AG10803 (cell line): ENCODE measurements at places on chromosomes 7 and 10.

DNA sequence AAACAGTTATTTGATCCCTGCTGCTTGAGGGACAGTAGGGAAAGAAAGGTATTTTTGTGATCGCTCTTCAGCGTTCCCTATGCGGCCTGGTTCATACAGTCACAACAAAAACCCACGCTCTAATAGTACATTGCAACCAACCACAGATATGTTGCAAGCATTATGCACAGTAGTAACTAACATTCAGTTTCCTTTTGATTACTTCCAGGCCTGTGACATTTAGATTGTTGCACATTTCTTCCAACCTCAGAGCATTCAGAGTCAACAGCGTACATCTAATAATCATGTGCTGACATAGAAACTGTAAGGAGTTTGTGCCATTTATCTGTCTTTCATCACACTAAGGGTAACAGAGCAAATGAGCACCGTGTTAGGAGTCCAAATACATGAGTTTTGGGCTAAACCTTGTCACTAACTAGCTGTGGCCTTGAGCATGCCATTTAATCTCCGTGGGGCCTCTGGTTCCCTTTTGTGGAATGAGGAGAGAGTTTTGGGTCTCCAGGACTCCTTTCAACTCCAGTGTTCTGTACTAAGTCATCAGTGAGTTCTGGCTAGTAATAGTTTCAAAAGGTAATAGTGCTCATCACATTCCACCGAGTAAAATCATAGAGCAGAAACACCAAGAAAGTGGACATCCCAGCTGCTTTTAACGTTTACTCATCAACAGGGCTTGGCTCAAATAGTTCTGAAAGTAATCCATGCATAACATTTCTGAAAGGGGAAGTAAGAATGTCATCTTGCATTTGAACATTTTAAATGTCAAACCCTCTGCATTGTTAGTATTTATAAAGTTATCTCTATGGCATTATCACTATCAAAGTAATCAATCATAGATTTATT, 99.0 kb upstream of the FZD1 start:
- peak; percentile 90 for DNase-seq

- DNase-seq = no peak
Observed at GRCh38 chr10:74300666-74301065, 149.6 kb downstream of the ADK start.

DNA sequence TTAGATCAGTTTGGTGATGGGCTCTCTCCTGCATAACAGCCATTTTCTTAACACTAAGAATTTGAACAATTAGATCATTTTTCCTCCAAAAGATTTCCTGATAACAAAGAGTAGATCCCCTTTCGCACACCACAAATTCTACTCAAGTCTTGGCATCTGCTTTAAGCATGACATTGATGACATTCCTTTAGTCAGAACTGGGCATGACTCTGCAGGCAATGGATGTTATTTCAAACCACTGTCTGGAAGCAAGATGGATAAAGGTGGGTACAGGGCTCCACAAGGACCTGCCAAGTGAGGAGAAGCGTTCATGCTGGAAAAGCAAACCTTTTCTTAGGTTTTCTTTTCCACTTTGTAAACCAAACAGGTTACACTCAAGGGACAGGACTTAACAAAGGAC, 123.5 kb downstream of the GLCCI1 start:
- no peak for DNase-seq

DNA sequence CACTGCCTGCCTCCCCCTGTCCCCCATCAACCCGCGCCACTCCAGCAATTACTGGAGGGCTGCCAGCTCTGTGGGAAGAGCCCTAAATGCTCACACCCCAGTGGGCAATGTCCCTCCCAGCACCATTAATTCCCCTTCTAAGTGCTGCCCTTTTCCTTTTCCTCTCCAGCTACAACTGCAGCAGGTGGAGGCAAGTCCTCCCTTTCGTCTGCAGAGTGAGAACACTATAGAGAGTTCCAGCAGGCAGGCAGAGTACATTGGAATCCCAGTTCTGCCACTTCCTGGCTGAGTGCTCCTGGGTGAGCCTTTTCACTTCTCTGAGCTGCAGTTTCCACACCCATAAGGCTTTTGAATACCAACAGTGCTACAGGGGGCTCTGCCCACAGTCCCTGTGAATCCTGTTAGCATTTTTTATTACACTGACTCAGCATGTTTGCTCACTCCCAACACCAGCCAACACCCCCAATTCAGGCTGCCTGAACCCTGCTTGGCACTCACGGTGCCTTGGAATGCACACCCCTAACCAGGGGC, 447.0 kb downstream of the GRID1 start:
- DNase-seq = no peak

DNA sequence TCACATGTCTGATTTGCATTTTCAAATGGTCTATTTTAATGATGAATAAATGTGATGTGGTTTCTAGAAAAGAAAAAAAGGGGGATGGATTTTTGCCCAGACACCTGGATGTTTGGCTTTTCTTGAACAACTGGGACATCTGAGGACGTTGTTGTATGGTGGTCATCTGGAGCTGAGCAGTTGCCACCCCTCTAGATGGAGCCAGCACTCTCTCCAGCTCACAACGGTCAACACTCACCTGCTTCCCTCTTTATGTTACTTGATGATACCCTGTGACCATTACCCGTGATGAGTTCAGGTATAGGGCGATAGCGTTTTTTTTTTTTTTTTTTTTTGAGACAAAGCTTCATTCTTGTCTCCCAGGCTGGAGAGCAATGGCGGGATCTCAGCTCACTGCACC, 30.1 kb upstream of the PAXIP1 start:
- DNase-seq = no peak

- DNase-seq = no peak
Observed at GRCh38 chr7:99742737-99743394, 7.9 kb upstream of the CYP3A7 start.

DNA sequence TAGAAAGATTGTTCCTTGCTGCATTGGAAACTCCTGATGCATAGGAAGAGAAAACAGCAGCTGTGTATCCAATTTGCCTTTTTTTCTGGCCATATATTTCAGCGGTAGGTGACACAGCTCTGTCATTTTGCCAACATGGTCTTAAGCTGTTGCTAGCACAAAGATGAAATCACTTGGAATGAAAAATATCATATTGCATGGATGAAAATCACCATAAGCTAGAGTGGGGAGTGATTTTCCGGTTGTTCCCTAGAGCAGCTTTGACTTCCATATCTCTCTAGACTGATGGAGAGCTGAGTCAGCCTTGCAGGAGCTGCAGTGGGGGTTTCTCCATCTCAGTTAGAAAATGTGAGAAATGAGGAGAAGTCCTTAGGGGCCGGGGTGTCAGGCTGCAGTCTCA, 38.3 kb upstream of the BTBD16 start:
- DNase-seq = peak; percentile 7

DNA sequence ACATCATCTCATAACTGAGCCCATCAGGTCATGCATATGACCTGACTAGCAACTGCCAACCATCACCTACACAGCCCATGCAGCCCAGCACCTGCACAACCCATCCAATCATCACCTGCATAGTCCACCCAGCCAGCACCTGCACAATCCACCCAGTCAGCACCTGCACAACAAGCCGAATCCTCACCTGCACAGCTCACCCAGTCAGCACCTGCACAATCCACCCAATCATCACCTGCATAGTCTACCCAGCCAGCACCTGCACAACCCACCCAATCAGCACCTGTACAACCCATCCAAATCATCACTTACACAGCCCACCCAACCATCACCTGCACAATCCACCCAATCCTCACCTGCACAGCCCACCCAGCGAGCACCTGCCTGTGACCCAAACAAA, 33.4 kb upstream of the WDFY4 start:
- no peak for DNase-seq

DNA sequence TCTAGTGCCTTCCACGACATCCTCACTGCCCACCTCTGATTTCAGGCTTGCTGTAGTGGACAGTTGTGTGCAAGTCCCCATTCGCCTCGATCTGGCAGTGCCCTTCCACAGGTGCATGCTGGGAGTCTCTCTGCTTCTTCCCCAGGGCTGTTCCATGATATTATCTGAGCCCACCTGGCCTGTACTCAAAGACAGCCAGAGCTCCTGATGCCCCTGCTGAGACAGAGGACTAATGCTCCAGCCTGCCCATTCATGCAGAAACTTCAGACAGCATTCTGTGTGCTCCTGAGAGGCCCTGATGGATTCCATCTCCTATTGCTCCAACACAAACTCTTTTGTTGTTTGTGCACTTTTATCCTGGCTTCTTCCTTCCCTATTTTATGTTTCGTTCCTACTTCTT, 164.8 kb upstream of the PRSS58 start:
- DNase-seq = no peak

DNA sequence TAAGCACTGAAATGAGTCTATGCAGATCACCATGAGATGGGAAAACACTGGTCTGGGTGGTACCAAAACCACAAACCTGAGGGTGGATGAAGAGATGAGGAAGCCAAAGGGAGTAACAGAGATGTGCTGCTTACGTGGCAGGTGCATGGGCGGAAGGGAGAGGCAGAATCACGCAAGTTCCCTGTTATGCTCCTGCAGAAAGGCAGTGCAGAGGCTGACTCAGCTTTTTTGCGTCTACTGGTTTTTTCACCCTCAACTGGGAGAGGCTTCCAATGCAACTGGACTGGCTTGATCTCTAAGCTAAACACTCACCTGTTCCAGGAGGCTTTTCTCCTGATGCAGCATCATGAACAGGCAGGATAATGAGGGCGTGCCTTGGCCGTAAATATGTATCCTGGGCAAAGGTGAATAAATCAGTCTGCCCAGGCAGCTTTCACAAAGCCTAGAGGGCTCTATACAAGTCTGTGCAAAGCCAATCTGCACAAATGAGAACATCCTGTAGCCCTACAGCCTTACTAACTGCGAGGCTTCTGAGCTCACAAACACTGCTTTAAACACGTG, 95.4 kb upstream of the AFAP1L2 start:
- DNase-seq = no peak

DNA sequence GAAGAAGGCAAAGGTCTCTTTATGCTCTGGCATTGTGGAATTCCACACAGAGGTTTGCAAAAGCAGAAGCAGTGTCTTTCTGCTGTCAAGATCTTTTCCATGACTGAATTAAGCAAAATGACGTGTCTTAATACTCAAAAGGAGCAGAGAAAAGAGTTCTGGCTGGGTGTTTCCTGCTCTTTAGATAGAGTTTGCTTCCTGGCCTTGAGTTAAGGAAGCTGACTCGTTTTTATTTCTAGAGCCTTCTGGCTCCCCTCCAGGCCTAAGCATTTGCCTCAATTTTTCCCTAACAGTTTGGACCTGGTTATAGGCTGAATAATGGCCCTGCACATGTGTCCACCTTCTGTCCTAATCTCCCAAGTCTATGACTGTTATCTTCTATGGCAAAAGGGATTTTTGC, 21.6 kb downstream of the TAS2R41 start:
- peak; percentile 60 for DNase-seq

DNA sequence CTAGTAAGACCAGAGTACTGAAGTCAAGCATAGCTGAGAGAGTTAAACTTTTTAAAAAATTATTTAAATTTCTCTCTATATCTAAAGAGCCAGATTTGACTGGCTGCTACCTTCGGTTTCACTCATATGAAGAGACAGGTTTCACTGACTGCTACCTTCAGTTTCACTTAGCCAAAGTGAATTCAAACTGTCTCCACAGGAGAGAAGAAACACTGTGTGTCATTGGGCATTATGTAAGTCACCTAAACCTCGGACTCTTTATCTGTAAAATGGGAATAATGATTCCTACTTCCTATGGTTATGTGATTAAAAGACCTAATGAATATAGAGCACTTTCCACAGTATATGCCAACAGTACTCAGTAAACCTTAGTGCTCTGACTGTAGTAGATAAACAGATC, 41.6 kb upstream of the MET start:
- no peak for DNase-seq

DNA sequence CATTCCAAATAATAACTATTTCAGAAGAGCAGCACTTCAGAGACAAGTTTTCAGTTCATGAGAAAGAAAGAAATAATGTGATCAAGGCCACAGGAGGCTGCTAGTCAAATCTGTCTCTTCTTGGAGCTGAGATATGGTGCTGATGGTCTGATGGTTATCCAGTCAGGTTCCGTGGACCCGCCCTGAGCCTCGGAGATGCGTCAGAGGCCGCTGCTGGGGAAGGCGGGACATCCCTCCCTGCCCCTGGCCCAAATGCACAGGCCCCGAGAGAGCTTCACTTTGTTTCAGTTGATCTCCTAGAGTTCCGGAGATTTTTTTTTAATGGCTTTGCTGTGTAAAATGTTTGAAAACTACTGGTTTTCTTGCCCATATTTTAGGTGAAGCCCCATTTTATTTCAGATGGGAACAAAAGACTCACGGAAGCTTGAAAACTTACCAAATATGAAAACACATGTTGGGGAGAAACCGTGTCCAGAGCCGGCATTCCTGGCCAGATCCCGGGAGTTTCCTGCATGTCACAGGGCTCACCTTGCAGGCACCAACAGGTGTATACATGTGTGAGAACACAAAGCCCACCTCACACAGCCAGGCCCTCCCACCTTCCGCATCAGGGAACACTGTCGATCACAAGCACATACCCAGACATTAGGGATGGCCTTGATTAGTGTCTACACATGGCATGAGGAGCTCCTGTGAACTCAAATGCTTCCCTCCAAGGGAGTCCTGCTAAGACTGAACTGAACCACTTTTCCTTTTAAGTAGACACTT, 499.0 kb downstream of the TCERG1L start:
- DNase-seq = no peak

DNA sequence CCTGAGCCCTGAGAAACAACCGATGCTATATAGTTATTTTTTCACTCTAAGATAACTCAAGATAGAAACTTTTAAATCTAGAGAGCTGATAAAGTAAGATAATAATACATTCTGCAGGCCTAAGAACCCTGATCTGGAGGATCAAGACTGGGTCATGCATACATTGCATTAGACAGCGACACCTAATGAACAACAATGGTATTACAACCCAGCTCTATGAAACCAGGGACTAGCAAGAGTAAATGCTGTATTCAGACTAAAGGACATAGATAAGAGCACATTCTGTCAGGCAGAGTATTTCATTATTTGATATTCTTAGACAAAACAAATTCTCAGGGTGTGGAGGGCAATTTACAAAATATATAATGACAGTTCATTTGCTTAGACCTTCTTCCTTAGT, 148.6 kb downstream of the GRK5 start:
- DNase-seq = no peak
